A549 (cell line): ENCODE measurements at places on chromosomes 2 and 18. TPM values are rescaled to one million over a fixed set of nuclear protein-coding genes. Genes with fewer than 3 reads are reported as not detected.

The TUBA3E gene
- not detected in 3 replicates for polyA plus RNA-seq

The TCF4 gene
- 2.2 to 3.5 TPM (median 3.0 TPM) in 3 replicates for polyA plus RNA-seq

The NTSR2 gene
- polyA plus RNA-seq, result not detected in 3 replicates

The CNGA3 gene
- polyA plus RNA-seq, result not detected in 3 replicates

The EFR3B gene
- 10.4 to 13.1 TPM (median 12.5 TPM) in 3 replicates for polyA plus RNA-seq

The CRYBA2 gene
- not detected in 3 replicates for polyA plus RNA-seq

The HOXD4 gene
- polyA plus RNA-seq, result 0.54 to 0.92 TPM (median 0.87 TPM) in 3 replicates

The LRATD1 gene
- polyA plus RNA-seq, result not detected in 3 replicates

The SNORC gene
- 7.0 to 8.4 TPM (median 7.2 TPM) in 3 replicates for polyA plus RNA-seq

The ACTR1B gene
- 33.5 to 42.0 TPM (median 37.6 TPM) in 3 replicates for polyA plus RNA-seq

The FARSB gene
- polyA plus RNA-seq, result 41.0 to 50.4 TPM (median 42.1 TPM) in 3 replicates

The NEU2 gene
- not detected in 3 replicates for polyA plus RNA-seq

The ARHGEF33 gene
- polyA plus RNA-seq, result 0.08 to 0.22 TPM (median 0.14 TPM) in 3 replicates

The ANKRD23 gene
- 2.1 to 2.5 TPM (median 2.4 TPM) in 3 replicates for polyA plus RNA-seq

The STPG4 gene
- polyA plus RNA-seq, result 0.05 to 0.16 TPM (median 0.14 TPM) in 3 replicates

The CCDC102B gene
- 0.58 to 1.4 TPM (median 1.2 TPM) in 3 replicates for polyA plus RNA-seq

The PID1 gene
- 2.7 to 3.2 TPM (median 2.7 TPM) in 3 replicates for polyA plus RNA-seq

The LBX2 gene
- 2.0 to 2.4 TPM (median 2.1 TPM) in 3 replicates for polyA plus RNA-seq

The TAF4B gene
- 2.5 to 3.5 TPM (median 2.9 TPM) in 3 replicates for polyA plus RNA-seq

The GAREM2 gene
- 4.5 to 5.9 TPM (median 5.6 TPM) in 3 replicates for polyA plus RNA-seq

The PTPRM gene
- polyA plus RNA-seq, result 39.3 to 44.5 TPM (median 43.5 TPM) in 3 replicates

The RAB27B gene
- polyA plus RNA-seq, result 11.7 to 13.2 TPM (median 12.2 TPM) in 3 replicates

The NOP58 gene
- 106 to 132 TPM (median 112 TPM) in 3 replicates for polyA plus RNA-seq

The TBR1 gene
- polyA plus RNA-seq, result 0.07 to 0.09 TPM (median 0.09 TPM) in 3 replicates

The SLC66A2 gene
- polyA plus RNA-seq, result 9.5 to 11.5 TPM (median 10.1 TPM) in 3 replicates

The LIPG gene
- 0.31 to 0.36 TPM (median 0.33 TPM) in 3 replicates for polyA plus RNA-seq

The REG1B gene
- not detected in 3 replicates for polyA plus RNA-seq

The GPR17 gene
- polyA plus RNA-seq, result not detected in 3 replicates

The TWIST2 gene
- 6.0 to 8.7 TPM (median 7.1 TPM) in 3 replicates for polyA plus RNA-seq

The GPAT2 gene
- polyA plus RNA-seq, result not detected in 3 replicates

The POMC gene
- polyA plus RNA-seq, result not detected in 3 replicates
